ENCODE measurements at places on chromosomes 16 and 17.

GRCh38 chr17:82681547-82681946 is 17.0 kb downstream of the RAB40B start:
- no peak for DNase-seq

DNA sequence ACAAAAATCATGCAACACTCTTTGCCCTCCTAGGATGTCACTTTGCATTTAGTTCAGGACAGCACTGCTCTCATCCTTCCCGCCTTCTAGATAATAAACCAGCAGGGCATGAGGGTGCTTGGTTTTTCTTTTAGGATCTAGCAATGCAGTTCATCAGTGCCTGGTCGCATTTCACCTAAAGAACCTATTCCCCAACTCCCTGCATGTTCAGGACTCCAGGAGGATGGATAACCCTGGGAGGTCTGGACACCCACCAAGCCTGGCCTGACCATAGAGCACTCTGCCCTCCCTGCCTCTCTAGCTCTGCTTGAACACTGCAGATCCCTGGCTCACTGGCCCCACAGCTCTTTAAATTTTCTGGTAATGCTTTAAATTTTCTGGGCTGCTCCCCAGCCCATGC is 2.6 kb downstream of the SLFN12 start:
- DNase-seq, result no peak

DNA sequence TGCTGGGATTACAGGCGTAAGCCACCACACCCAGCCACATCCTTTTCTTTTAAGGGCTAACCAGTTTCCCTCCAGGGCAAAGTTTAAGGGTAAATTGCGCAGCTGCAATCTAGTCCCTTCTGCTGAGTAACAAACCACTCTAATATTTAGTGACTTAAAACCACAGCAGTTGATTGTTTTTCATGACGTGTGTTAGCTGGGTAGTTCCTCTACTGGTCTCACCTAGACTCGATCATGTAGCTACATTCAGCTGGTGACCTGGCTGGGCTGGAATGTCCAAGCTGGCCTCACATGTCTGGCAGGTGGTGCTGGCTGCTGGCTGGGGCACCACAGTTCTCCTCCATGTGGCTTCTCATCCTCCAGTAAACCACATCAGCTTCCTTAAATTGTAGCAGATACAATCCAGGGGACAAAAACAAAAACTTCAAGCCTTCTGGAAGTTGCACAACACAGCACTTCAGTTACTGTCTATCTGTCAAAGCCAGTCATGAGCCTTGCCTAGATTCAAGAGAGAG is 75.5 kb downstream of the GPRC5B start:
- no peak for DNase-seq

DNA sequence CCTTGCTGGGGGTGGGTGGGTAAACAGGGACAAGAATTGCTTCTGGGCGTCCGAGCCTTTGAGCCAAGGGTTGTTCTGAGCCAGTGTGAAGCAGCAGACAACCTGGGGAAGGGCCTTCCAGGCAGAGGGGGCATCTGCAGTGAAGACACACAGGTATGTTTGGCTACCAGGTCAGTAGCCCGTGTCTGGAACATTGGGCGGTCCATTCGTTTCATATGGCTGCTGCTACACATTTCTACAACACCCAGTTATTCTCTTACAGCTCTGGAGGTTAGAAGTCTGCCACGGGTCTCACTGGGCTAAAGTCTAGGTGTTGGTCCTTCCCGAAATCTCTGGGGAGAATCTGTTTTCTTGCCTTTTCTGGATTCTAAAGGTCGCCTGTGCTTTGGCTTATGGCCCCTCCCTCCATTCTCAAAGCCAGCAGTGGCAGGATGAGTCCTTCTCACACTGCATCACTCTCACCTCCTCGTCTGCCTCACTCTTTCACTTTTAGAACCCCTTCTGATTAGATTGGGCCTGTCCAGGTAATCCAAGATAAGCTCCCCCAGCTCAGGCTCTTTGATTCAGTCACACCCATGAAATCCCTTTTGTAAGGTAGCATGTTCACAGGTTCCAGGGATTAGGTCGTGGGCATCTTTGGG is 136.1 kb downstream of the CLEC16A start:
- DNase-seq, result no peak

GRCh38 chr17:67493812-67494211 is 116.7 kb downstream of the PITPNC1 start:
- no peak for DNase-seq

DNA sequence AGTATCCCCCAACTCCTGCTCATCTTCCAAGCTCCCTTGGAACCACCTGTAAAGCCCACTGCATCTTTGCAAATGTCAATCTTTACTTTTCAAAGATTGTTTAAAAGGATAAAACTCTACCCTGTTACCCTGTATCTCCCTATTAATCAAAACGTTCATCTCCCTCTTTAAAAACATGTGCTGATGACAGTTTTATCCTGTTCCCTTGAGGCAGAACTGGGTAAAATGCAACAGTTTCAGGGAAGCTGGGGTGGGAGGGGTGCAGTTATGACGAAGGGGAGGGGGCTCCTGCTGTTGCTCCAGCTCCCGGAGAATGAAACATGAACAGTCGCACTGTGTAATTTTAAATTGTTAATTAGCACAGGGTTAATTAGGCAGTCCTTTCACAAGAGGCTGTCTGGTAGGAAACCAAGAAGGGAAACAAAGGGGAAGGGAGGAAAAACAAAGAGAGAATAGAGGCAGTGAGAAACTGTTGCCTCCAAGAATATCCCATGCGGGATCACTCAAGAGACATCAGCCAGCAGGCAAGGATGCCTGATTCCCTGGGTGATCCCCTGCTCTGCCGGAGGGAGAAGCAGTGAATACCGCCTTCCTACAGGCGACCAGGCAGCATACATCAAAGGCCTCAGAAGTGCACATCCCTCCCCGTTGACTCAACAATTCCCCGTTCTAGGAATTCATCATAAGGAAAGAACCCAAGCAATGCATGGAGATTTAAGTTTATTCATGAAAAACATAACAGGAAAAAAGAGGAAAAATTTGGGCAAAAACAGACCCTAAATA is 84.2 kb downstream of the ZFHX3 start:
- no peak for DNase-seq

DNA sequence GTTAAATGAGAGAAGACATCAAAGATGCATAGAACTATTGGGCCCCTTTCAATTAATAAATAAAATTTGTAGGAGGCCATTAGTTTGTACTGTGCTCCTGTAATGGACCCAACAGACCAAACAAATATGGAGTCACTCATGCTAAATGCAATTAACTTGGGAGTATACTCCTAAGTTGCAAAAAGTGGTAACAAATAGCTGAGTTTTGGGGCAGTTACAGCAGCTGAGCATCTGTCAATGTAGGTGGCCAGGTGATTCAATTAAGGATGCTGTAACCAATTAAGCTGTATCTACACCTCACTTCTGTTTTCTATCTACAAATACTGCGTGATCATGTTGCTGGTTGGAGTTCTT is 34.9 kb downstream of the WNT9B start:
- DNase-seq, result no peak

DNA sequence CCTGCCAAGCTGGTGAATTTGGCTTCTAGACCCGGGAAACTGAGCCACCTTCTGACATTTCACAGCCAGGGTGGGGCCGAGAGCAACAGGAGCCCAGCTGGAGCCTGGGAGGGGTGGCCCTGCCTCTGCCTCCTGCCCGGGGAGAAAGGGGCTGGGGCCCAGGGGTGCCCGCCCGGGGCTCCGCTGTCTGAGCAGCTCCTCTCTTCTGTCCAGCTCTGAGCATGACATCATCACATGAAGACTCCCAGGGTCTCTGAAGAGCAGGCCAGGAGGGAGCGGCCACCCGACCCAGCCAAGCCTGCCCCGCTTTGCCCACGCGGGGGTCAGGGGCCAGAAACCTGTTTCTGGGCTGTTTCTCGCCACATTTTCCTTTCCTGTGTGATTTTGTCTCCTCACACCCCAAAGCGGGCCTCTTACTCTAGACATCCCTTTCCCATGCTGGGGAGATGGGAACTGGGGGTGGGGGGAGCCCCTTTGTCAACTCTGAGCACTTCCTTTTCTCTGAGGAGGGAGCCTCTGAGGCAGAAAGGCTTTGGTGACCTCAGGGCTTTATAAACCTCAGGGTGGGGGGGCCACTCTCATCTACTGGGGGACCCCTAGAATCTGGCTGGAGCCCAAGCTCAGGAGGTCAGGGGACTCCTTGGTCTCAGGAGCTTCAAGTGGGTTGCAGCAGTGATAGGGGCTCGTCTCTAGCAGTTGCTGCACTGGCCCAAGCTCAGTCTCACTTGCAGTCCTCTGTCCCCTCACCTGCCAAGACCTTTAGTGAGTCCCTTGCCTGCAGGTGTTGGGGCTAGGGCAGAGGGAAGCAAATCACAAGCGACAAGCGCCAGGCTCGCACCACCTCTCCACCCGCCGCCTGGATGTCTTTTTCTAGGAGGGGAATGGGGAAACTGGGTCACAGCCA is 7.6 kb downstream of the UBALD2 start:
- DNase-seq, result no peak

GRCh38 chr16:25925421-25925820 is 233.7 kb downstream of the HS3ST4 start:
- no peak for DNase-seq

DNA sequence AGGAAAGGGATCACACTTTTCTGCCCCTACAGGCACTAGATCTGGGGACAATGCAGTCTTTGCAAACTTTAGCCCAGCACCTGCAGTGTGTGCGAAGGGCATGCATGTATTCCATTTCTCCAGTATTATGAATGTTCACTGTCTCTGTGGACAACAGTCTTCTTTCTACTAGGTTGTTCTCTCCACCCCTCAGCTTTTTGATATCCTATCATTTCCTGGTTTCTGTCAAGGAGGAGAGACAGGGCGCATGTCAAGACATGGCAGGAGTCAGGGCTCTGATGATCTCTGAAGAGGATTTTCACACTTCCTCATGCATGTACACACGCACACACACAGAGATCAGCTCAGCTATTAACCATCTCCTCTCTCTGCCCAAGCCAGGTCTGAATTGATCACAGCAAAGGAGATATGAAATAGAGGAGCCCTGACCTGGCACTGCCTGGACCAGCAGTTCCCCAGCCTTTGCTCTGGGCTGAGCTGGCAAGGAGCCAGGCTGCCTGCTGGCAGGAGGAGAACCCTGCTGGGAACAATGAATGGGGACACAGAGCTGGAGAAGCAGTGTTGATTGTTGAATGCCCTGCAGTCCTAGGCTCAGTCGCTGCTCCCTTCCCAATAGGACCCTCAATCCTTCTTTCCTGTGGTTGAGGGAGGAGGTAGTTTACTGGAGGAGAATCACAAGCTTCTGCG is 2.6 kb downstream of the GPR179 start:
- no peak for DNase-seq

DNA sequence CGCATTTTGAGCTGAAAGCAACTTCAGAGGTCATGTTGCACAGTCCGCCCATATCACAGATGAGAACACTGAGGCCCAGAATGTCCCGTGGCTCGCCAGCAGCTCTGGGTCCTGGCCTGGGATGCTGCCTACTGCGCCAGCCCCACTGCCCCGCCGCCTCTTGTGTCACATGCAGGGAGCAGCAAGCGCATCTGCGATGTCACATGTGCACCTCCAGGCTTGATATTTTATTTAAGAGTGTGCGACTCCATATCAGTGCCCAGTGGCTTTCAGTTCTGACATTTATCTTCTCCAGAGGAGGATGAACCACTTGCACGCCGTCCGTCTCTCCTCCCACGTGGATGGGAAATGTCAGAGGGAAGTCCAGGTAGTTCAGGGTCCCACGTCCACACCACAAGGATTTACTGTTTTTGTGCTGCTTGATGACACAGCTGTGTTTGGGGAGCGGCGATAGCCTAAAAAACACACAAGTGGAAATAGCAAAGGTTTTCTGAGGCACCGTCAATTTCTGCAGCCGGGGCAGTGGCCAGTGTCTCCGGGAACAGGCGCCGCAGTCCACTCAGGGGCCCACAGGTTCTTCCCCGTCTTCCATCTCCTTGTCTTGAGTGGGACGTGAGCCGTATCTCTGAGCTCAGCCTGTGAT is 7.0 kb upstream of the RBFOX3 start:
- no peak for DNase-seq

- DNase-seq, result no peak
These were observed 488 bp downstream of the SPSB3 start for GRCh38 chr16:1781758-1782407.

DNA sequence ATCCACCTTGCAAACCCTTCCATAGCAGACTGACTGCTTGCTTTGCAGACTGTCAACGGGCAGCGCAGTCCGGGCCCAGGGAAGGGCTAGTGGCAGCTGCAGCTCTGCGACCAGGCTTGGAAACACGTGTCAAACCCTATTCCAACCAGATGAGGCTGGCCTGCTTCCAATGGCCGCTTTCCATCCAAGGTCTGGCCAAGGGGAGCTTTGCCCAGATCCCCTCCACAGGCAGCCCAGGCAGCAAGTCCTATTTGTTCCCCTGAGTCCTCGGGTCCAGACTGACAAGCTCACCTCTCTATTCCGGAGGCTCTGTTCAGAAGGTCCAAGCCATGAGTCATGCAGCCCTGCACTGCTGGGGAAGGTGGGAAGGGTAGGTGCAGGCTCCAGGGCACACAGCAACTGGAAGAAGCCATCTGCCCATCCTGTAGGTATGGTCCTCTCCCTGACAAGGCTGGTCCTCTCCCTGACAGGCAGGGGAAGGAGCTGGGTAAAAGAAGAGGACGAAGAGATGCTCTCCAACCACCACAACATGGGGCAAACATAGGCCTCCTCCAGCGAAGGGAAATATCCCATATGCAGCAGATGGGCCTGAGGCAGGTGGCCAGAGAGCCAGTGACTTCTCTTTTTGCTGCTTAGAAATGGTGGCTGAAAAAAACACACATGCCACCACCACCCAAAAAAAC is 22.6 kb upstream of the AXIN2 start:
- no peak for DNase-seq

- no peak for DNase-seq
These were observed 769.1 kb upstream of the CDH8 start for GRCh38 chr16:62805221-62805857.

- DNase-seq, result no peak
These were observed 242.3 kb downstream of the CCDC182 start for GRCh38 chr17:57502811-57503241.

- no peak for DNase-seq
These were observed 2.9 kb downstream of the MYO15A start for GRCh38 chr17:18111330-18111971.

GRCh38 chr17:43791589-43791988 is 11.4 kb downstream of the CFAP97D1 start:
- no peak for DNase-seq

DNA sequence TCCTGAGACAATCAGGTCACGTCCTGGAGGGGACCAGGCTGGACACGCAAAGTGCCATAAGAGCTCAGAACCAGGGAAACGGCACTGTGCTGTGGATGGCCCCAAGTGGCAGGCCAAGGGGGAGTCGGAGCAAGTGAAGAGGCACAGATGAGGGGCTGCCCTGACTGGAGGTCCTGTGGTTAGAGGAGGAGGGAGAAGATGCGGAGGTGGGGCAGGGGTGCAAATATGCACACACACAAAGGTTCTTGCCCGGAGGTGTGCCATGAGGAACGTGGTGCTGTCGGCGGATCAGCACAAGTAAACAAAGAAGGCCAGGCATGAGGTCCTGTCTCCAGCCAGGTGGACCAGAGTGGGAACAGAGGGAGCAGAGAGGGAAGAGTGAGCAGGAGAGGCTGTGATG is 23.5 kb downstream of the VAC14 start:
- DNase-seq, result no peak

- no peak for DNase-seq
These were observed 73.8 kb downstream of the NDE1 start for GRCh38 chr16:15723808-15724207.

GRCh38 chr16:22103441-22103840 is 11.1 kb downstream of the VWA3A start:
- no peak for DNase-seq

GRCh38 chr16:10065019-10065418 is 117.2 kb downstream of the GRIN2A start:
- no peak for DNase-seq

GRCh38 chr17:80967404-80967872 is 24.2 kb upstream of the CHMP6 start:
- DNase-seq, result no peak
